ENCODE measurements at places on chromosomes 11 and 22. TPM values are rescaled to one million over a fixed set of nuclear protein-coding genes. Genes with fewer than 3 reads are reported as not detected.

The OR5B21 gene
- not detected for total RNA-seq

GRCh38 chr22:42996646-42997365, 18.1 kb downstream of the PACSIN2 start:
- peak overlapping the region; percentile 54 for H3K27ac ChIP-seq
- no peaks in the 10 kb centered on the region for H3K27me3 ChIP-seq
- H3K4me3 ChIP-seq: no peak overlapping the region
- H3K4me1 ChIP-seq: peaks cover 46% of the 10 kb centered on the region
- H3K36me3 ChIP-seq: no peaks in the 10 kb centered on the region
- DNase-seq: no peak

The CCS gene
- 21.4 TPM for total RNA-seq

The ARAP1 gene
- 38.0 TPM for total RNA-seq

The OR10S1 gene
- total RNA-seq: not detected

- no peak overlapping the region for H3K4me3 ChIP-seq
- peaks cover 10% of the 10 kb centered on the region for H3K27me3 ChIP-seq
- no peak for DNase-seq
- no peaks in the 10 kb centered on the region for H3K4me1 ChIP-seq
- H3K36me3 ChIP-seq: no peaks in the 10 kb centered on the region
- H3K27ac ChIP-seq: no peak overlapping the region
These were observed 53.6 kb downstream of the SYT13 start for GRCh38 chr11:45232341-45233080.

Measured in IMR-90 (cell line).